ENCODE measurements at places on chromosomes 5 and 9.

GRCh38 chr9:129209109-129209508, 31.0 kb upstream of the IER5L start:
- no peak for DNase-seq

GRCh38 chr5:79112703-79113058, 1.1 kb downstream of the BHMT start:
- DNase-seq, result no peak

DNA sequence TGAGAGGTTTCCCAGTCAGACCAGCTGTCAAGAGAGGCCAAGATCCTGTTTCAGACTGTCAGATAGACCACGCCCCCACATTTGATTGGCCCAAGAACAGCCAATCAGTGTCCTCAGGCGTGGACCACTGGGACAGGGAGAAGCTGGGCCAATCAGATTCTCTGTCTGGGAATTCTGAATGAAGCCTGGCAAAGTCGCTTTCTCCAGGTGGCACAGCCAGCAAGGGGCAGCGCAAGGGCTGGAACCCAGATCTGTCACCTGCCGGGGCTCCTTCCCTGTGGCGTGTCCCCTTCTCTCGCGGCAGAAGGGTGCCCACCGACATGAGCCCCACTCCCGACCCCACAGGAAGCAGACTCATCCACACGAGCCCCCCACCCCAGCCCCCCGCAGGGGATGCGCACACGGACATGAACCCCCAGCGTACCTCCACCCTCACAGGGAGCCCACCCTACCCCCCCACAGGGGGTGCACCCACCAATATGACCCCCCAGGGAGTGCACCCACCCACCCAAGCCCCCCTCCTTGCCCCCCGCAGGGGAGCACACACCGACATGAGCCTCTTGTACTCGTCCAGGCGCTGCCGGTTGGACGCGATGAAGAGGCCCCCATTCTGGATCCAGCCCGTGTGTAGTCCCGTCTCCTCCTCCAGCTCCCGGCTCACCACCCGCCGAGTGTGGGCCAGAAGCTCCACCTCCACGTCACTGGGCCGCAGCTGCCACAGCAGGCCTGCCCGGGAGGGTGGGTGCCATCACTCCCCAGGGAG, 6.1 kb downstream of the SARDH start:
- no peak for DNase-seq

DNA sequence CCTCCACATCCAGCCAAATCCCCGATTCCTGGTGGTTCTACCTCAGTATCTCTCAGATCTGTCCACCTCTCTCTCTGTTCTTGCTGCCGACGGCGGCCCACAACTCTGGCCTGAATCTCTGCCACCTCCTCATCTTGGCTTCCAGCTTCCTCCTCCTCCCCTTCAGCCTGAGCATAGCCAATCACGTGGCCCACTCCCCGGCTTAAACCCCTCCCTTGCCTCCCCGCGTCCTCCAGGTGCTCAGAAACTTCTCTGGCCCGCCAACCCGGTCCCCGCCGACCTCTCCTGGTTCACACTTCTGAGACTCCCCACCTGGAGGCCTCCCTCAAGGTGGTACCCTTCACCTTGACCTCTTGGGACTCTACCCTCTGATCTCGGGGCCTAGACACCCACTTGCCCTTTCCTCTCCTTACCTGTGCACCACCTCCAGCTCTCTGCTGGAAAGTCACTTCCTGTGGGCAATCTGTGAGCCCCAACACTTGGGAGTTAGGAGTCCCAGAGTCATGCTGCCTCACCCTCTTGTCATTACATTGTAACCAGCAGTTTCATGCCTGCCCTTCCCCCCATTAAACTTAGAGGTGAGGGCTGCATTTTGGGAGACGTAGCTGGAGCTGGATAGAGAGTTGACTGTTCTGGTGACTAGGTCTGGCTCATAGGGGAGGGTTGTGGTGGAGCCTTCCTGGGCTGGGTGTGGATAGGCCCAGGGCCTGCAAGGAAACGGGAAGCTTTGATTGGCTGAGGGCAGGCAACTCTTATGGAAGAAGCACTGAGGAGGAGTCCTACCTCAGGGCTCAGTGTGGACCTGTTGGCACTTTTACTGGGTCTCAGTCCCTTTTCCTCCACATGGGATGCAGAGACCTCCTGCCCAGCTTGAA, 4.5 kb upstream of the SET start:
- no peak for DNase-seq

DNA sequence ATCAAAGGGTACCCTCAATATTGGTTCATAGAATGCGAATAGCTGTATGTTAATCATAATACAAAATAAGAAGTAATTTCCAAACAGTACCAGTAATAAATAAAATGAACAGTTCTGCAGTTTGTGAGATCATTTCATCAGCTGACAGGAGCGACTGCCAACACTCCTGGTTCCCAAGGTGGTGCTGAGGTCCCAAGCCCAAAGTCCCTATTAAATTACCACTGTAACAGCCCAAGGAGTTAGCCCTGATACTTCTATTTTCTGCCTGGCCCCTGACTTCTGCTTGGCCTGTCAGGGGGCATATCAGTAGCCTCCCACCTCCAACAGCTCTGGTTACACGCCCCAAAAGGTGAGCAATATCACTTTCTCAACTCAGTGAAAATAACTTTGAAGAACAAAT, 47.1 kb downstream of the ANKH start:
- no peak for DNase-seq

DNA sequence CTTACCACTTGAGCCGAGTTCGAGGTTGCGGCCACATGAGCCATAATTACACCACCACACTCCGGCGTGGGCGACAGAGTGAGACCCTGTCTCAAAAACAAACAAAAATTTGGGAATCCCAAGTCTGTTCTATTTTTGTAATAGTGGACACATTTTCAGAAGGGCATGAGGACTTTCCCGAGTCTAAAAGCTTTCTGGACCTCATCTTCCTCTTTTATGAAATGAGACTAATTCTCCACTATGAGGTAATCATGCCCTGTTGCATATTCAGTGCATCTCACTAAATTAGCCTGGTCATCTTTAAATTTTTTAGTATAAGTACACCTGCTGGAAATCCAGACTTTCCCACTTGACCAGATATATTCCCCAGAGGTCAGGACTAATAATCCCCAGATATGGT, 55.7 kb downstream of the GGTA1 start:
- DNase-seq, result no peak

DNA sequence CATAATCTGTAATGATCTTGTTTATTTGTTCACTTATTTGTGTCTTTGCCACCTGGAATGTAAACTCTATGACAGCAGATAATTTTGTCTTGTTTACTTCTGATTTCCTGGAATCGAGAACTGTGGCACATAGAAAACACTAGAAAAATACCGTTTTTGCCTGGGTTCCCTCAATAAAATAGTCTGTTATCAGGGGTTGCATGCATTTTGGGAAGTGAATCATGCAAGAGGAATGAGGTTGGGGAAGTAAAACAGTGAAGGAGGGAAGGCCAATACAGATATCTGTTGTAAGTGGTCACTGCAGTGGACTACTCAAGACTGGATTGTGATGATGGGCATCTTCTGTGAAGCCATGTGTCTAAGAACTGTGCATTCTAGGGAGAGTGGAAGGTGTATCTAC, 45.2 kb upstream of the IL6ST start:
- no peak for DNase-seq

- no peak for DNase-seq
These were observed 81.0 kb upstream of the PALM2AKAP2 start for GRCh38 chr9:109699019-109699418.

DNA sequence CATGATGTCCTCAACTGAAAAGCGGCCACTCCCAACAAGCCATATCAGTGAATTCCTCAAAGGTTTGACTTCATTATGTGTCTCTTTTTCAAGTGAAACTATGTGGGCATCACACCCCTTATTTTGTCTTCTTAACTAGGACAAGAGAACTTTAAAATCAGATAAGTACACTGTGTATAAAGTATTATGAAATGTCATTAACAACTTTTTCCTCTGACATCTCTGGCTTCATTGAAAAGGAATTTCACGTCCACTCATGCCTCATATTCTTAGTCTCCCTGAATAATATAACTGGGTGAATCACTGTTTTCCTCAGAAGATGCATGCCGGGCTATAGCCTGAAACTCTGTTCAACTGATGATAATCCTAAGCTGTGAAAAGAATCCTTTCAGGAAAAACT, 415.8 kb downstream of the ACTL7B start:
- no peak for DNase-seq

GRCh38 chr9:106019039-106019680, 324.8 kb downstream of the TMEM38B start:
- no peak for DNase-seq

DNA sequence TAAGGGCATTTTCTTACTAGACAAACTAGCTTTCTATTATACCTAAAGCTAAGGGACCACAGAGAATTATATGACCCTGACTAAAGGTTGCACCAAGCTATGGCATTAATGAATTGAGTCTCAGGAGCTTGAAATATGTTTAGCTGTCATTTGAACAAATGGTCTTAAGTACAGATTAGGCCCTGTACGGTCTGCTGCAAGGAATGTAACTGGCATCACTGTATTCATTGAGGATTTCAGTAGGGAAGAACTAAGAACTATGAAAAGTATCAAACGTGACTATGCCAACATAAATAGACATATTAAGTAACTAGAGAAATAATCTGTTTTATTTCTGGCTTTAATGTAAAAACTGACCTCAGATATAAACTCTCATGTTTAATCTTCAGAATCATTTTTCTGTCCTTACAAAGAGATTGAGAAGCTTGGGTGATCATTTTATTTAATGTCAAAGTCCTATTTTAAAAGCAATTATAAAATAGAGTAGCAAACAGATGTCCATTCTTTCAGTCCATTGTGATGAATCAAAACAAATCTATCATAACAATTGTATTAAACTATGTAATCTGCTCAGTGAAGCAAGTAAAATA, 845.9 kb downstream of the MAT2B start:
- DNase-seq, result no peak

DNA sequence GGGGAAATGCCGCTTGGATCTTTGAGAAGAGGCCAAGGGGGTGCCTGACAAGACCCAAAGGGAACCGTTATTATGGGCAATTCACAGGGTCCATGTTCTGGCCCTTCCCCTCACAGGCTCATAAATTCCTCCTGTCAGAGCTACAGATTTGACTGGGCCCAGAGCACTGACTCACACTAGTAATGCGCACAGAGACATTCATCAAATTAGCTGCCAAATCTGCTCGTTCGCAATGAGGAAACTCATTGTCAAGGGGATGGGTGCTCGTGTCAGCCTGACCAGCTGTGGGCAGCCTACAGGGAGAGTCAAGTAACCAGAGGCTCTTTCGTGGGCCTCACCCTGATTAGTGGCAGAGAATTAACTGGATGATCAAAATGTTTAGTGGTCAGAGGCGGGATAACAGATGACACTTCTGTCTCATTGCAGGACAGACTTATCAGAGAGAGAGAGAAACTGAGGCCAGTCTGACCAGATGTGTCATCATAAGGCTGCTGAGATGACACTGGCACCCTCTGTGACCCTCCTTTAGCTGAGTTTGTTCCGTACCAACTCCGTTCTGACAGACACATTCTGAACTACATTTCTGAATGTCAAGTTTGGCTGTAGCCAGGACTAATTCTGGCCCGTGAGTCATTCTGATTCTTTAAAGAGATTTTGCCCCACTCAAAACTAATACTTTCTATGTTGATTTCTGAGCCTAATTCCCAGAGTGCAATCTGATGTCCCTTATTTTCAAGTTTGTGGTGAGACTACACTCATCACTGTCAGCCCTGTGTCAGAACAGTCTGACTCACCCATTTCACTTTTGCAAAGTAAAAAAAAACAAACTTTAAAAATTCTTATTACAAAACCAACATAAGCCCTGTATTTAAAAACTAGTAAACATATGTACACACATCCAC, 377.1 kb downstream of the ACTL7B start:
- DNase-seq, result no peak

- DNase-seq, result no peak
These were observed 58.3 kb downstream of the MFAP3 start for GRCh38 chr5:154097031-154097430.

- no peak for DNase-seq
These were observed 433 bp upstream of the PTAR1 start for GRCh38 chr9:69760278-69760610.

DNA sequence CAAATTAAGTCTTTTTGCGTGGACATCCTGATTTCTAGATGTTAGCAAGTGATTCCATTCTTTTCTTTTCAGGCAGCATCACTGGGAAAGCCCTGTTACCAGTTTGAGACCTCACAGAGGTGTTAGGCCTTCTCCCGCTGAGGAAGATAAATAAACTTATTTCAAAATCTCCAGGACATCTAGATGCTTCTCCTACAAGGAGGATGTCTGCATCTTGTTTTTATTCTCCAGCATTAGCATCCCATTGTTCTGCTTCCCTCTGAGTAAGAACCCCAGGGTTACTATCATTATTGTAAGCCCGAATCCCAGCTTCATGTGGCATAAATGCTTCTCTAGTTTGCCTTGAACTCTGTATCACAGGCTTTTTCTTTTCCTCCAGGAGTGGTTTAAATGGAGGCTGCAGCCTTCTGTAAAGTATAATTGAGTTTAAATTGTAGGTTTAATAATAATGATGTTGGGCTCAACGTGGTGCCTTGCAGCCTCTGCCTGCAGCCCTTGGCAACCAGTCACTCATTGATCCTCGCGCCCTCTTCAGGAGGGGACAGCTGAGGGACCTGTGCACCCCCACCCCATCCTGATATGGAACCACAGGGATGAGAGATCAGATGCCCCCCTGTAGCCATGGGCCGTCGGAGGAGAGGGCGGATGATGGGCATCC, 114.9 kb downstream of the PDZD2 start:
- no peak for DNase-seq

DNA sequence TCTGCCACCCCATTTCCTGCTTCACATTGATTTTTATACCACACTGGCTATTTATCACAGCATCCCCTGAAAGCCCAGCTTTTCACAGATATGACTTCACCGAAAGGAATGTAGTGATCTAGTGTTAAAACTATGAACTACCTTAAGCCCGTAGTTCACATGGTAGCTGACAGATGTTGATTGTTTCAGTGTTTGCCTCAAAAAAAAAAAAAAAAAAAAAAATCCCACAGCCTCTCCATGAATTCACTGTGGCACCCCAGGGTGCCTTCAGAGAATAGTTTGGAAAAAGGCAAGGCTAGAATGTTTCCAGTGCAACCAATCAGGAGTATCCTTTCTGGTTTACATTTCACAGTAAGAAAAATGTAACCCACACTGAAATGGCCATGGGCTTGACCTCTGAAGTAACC, 37.1 kb downstream of the GLIS3 start:
- DNase-seq, result no peak

- no peak for DNase-seq
These were observed 118.1 kb upstream of the LMX1B start for GRCh38 chr9:126495411-126496180.

- no peak for DNase-seq
These were observed 30.5 kb upstream of the ZSWIM6 start for GRCh38 chr5:61301341-61302199.

- DNase-seq, result no peak
These were observed 114.6 kb upstream of the SPOCK1 start for GRCh38 chr5:137613554-137614265.

- DNase-seq, result no peak
These were observed 48.5 kb downstream of the MFAP3 start for GRCh38 chr5:154087260-154087659.

GRCh38 chr9:122991370-122991830, 42.1 kb upstream of the GPR21 start:
- DNase-seq, result peak; percentile 12

GRCh38 chr5:38755181-38755580, 90.6 kb upstream of the OSMR start:
- no peak for DNase-seq
